ENCODE measurements at places on chromosomes 2 and 18.

GRCh38 chr2:144351687-144352086 is 168.2 kb downstream of the ZEB2 start:
- no peak for DNase-seq

- DNase-seq, result no peak
Measured at GRCh38 chr2:55810622-55811020, 113.0 kb downstream of the EFEMP1 start.

GRCh38 chr18:8816816-8817215 is 111.5 kb downstream of the MTCL1 start:
- no peak for DNase-seq

GRCh38 chr2:70202236-70202806 is 11.5 kb upstream of the C2orf42 start:
- DNase-seq, result peak; percentile 26

- no peak for DNase-seq
Measured at GRCh38 chr2:70570041-70570661, 16.5 kb upstream of the TGFA start.

DNA sequence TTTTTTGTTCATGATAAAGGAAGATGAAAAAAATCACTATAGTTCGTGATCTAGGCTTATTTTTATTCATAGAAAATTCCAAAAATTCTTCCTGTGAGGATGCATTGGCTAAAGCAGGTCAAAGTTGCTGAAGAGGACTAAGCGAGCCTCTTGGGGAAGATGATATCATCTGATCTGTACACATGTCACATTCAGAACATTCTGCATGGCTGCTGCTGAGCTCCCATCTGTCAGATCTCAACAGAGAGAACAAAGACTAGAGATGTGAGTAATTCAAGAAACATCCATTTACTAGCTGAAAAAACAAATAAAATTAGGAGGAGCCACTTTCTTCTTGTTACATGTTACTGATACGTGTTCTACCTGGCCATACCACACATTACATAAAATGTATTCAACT is 518.6 kb upstream of the FSIP2 start:
- no peak for DNase-seq

DNA sequence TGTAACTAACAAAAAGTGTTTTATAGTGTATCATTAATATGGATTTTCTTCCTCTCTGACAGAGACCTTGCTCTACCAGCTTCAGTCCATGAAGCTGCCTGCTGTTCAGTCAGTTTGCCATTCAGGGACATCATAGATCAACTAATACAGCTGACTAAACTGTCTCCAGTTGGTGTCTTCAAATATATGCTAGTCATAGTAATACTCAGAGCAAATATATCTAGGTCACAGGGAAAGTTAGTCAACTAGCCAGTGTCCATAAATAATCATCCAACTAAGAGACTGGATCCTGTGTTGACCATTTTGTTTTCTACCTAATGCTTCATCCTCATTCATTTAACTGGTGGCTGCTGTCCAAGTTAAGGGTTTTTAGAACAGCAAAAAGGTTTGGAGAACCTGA is 38.2 kb upstream of the LRPPRC start:
- no peak for DNase-seq

- DNase-seq, result no peak
Measured at GRCh38 chr2:20172273-20173055, 52.5 kb downstream of the SDC1 start.

DNA sequence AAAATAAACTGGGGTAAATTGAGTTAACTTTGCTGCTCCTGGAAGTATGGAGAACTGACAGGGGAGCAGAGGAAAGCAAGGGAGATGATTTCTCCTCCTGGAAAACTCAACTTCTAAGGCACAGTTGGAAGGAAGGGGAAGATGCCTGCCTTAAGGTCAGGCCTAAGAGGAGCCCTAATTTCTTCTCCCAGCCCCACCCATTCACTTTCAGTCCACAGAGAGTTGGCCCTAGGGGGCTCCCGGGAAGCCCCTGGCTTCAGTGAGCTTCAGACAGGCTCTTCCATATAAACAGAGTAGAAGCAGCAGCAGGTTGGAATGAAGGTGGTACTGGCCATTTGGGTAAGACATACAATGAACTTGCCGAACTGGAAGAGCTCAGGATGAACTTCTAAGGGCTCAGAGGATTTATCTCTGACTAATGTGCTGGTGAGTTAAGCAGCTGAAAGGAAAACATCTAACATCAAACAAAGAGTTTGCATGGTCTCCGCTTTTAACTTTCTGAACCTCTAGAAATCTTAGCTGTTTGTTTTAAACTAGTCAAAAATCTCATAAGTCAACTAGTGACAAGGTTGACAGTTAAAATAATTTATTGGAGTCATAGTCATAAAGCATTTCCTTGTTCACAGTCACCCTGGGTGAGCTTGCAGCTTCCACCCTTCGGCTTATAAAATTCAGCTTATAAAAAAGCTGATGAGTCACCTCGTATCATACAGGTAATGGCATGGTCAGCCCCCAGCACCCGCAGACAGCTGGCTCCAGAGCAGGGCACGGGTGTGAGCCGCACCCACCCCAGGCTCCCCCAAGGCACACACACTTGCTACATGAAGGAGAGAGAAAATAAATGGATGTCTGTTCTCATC is 9.8 kb downstream of the MALL start:
- peak; percentile 24 for DNase-seq

- DNase-seq, result no peak
Measured at GRCh38 chr2:17171446-17172049, 346.7 kb downstream of the RAD51AP2 start.

- DNase-seq, result peak; percentile 88
Measured at GRCh38 chr2:216690853-216691741, 4.3 kb downstream of the IGFBP5 start.

GRCh38 chr2:102014041-102014345 is 22.2 kb downstream of the IL1R2 start:
- no peak for DNase-seq

DNA sequence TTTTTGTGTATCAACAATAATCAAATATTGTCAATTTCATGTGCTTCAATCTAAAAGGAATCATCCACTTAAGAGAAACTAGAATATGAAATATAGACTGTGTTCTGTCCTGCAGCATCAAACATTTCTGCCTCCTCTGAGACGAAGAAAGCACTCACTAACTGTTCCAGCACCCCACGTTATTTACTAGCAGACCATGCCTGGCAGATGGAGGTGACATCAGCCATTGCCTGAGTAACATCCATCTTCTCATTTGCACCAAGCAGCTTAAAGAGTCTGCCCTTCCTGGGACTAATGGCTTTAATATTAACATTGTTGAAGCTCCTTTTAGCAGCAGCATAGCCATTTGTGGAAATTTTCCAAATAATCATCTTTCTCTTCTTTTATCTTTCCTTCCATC is 25.7 kb downstream of the SGPP2 start:
- DNase-seq, result no peak

- DNase-seq, result no peak
Measured at GRCh38 chr2:81007104-81007503, 702.6 kb upstream of the LRRTM1 start.

DNA sequence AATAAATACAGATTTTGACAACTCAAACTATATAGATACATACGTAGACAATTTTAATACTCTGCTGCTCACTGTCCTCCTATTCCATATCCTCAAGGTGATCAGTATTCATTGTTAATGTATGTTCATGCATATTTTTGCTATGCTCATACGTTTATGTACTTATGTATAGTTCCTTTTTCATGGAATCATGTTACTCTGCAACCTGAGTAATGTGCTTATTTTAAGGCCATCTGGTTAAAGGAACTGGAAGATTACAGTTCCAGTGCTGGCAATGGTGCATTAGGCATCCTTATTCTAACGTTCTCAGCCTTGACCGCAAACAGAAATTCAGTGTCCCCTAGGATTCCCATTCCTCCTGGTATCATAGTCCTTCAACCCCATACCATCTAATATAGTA is 385.0 kb upstream of the TNP1 start:
- DNase-seq, result no peak

DNA sequence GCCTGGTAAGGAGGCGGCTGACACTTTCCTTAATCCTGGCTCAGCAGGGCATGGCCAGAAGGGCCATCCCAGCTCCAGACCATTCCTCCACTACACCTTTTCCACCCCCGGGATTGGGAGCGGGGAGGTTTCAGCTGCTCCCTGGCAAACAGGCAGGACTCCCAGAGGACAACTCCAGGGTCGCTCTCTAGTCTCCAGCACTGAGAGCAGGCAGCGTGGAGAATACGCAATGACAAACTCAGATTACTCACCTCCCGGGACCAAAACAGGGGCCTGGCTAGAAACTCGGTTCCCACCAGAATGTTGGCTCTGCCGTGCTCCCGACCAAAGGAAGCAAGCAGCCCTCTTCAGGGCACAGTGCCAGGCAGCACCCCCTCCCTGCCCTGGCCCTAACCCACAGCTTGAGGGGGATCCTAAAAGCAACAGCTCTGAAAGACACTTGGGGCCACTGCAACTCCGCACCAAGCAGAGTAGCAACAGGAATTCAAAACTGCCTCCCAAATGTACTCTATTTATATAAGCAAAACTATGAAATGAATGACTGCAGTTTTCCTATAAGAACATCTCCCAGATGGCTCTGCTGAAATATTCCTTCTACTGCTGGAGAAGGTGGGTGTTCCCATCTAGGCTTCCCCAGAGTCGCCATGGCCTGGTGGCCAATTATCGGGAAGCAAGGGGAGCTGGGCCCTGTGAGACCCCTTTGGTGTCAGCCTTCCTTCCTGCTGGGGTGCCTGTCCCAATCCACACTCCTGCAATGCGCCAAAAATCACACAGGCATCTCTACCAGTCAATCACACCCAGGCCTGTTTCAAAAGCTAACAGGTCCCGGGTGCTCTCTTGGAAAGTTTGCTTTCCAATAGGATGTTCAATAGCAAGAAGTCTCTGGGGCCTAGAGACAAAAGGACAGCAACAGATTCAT is 61.2 kb upstream of the POMC start:
- no peak for DNase-seq

GRCh38 chr2:159249990-159250715 is 36.4 kb downstream of the WDSUB1 start:
- DNase-seq, result peak; percentile 88

GRCh38 chr2:73972846-73973245 is 11.9 kb upstream of the TET3 start:
- no peak for DNase-seq

DNA sequence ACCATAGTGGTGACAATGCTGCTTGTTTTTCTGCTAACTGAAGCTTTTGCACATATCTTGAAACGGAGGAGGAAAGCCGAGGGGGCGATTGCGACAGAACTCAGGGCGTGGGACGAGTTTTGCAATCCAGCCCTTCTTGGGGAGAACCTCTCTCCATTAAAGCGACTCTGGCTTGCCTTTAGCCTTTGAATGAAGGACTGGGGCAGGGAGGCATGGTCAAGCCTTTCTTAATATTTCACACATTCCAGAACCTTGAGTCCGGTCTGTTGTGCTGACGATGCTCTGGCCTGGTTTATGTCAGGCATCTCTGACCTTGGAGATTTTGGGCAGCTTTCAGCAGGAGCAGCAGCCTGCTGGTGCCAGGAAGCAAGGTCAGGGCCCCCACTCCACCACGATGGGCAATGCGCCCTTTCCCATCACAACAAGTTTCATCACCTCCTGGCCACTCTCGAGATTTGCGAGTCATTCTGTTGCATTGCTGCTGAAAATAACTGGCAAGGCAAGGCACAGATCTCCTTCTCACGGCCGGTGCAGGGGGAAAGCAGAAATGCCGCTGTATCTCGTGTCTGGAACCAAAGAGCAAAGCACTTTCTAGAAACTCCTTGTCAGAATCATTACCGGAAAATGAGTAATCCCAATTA is 10.8 kb downstream of the EMILIN2 start:
- DNase-seq, result no peak

DNA sequence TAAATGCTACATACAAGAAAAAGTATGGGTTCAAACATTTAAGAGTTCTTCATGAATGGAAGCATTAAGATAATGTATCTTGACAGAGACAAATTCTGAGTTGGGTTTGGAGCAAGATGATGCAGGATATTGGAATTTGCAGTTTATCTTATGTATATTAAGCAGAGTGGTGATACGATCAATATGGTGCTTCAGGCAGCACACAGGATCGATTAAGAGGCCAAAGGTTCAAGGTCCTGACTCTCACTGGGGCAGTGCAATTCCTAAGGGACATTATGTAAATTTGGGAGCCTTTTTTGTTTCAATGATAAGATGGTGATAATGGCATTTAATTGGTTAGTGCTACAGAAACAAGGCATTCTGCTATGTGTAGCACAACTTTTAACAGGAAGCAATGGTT is 381.9 kb downstream of the KCNJ3 start:
- no peak for DNase-seq

DNA sequence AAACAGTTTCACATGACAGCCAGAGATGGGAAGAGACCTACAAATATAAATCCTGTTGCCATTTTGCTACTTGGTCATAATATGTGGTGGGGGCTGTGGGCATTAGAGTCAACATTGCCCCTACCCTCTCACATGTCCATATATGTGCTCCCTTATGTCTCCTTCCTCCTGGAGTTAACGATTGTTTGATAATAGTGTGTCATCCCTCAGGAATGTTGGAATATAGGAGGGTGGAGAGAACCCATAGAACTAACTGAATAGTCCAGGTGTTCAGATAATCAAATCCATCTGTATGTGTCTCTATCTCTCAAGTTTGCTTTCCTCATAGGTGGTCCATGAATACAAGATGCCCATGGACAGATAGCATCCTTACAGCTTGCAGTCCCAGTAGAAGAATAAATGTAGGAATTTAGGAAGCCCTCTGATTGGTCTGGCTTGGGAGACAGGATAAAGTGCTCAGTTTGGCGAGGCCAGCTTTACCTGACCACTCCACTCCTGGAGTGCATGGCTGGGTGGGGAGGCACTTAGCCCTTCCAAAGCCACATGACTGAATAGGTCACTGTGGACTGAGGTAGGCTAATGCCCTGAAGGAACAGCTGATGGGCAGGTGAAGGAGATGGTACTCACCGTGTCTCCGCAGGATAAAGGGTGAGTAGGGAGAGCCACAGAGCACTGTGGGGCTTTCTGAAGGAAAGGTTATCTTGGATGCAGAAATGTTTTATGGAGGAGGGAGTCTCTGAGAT is 166.9 kb downstream of the CDCA7 start:
- no peak for DNase-seq

DNA sequence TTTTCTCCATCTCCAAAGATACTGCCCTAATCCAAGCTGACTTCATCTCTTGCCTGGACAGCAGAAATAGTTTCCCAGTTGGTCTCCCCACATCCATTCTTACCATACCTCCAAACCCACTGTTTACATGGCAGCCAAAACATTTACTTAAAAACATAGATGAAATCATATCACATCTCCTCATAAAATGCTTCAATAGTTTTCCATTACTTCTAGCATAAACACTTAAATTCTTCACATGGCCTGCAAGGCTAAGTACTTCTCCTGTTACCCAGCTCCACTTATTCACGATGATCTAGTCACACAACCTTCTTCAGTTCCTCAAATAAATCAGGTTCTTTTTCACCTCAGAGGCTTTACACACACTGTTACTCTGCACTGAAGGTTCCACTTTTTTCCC is 185.8 kb upstream of the ACVR2A start:
- DNase-seq, result no peak

Data from NCI-H2029 (cell line).